ENCODE measurements at places on chromosomes 3 and 15.

GRCh38 chr3:107690522-107691138 lies 167.9 kb downstream of the BBX start:
- peak; percentile 50 for DNase-seq

GRCh38 chr3:77467702-77468625 lies 428.1 kb downstream of the ROBO2 start:
- no peak for DNase-seq

GRCh38 chr3:51982838-51983577 lies at the start of gene ACY1:
Gene ACY1, plus strand, starts transcription at chr3:51983535. Its CDS starts 530 bp downstream, at chr3:51984065.
- DNase-seq = peak; percentile 58

- DNase-seq = no peak
Observed at GRCh38 chr15:39078026-39078425, 502.9 kb upstream of the THBS1 start.

DNA sequence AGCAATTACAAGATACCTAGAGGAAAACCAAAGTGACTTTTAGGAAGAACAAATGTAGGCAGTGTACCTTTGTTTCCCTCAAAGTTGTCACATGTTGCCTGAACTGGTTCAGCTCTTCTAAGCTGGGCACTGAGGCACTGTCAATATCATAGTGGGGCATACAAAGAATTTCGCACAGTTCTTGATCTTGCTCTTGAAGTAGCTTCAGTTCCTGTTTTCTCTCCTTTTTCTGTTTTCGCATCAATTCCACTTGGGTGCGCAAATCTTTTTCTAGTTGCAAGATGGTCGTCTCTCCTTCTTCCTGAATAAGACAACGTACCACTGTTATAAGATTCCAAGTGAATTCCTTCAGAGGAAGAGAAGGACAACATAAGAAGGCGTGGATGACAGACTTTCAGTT lies 12.7 kb downstream of the PRC1 start:
- DNase-seq = no peak

- DNase-seq = no peak
Observed at GRCh38 chr15:48366584-48367312, 35.5 kb downstream of the DUT start.

DNA sequence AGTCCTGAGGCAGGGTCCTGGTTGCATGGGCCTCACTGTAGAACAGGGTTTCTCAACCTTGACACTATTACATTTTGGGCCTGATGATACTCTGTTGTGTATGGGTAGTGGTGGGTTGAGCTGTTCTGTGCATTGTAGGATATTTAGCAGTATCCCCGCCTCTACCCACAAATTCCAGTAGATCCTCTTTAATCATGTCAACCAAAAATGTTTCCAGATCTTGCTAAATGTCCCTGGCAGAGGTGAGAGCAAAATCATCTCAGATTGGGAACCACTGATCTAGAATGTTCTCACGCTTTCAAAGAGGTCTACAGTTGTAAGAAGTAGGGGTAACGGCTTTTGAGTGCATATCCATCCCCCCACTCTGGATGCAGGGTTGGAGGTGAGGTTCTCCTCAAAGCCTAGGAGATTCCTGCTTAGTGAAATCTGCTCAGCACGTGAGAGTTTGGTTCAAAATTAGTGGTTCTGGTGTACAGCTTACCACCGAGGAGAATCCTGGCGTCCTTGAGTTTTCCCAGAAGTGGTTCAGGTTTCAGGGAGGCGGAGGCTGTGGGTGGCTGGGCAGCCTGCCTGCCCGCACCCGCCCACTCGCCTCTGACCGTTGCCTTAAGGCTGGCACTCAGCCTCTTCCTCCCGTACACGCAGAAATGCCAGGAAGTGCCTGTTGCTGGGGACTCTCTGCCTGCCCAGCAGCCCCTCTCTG lies 5.3 kb downstream of the ACVR2B start:
- DNase-seq = no peak

DNA sequence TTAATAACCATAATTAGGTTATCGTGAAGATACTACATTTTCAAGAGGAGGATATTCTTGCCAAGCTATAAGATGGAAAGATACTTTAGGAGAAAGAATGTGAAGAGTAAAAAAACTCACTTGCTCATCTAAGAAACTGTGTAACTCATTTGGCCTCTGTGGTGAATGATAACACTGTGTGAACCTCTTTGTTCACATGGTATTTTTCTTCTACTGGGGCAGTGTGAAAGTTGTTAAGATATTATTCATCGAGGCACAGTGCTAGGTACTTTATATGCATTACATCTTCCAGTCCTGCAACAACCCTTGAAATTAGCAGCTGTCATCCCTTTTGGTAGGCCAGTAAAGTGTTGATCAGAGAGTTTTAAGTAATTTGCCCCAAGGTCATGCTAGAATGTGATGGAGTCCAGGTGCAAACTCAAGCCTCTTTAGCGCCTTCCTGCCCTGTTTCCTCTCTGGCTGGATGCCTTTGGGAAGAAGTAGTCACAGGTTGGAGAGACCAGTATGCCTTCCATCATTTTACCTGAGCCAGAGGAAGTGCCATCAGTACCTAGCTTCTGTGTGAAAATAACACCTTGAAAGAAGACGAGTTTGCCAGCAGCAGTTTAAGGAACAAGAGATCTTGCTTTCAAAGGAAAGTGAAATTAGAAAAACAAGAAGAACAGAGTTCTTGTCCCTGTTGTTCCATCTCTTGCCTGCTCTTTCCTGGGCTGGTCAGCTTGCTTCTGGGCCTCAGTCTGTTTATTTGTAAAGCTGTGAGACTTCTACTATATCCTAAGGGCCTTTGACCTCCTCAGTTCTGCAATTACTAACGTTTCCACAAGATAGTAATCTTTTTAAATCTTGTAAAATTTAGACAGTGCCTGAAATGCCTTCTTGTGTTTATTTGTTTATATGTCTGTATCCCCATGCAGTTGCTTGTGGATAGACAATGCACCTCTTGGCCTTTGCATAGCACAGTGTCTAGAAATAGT lies 179.3 kb downstream of the FNDC3B start:
- DNase-seq = no peak

- DNase-seq = no peak
Observed at GRCh38 chr3:27146786-27147185, 222.4 kb downstream of the NEK10 start.

DNA sequence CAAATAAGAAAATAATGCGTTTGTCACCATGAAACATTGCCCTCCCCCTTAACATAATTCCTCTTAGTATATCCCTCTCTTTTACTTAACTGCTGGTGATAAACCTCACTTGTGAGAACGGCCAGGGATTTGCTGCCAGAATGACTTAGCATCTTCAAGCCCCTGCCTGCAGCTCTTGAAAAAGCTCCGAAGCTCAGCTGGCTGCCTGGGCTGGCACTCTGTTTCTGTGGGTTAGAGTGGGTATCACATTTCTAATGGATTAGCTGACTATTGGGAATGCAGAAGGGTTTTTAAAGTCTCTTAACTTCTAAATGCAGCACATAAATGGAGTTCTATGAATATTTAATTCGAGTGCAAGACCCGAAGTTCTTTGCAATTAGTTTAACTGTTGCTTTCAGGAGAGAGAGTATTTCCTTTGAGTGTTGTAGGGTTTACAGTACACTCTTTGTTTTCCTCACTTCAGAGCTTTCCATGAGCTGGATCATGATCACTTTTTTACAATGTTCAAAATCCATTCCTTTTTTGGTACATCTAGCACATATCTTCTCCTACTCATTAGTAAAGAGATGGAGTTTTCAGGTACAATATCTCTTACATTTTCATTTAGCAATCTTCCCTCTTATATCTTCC lies 124.7 kb upstream of the RBMS3 start:
- DNase-seq = peak; percentile 98

GRCh38 chr15:95325763-95326404 lies 1004.6 kb upstream of the NR2F2 start:
- no peak for DNase-seq

GRCh38 chr3:128459461-128459820 lies 7.2 kb downstream of the DNAJB8 start:
- DNase-seq = no peak

GRCh38 chr3:133570937-133571320 lies 2.6 kb upstream of the CDV3 start:
- no peak for DNase-seq

DNA sequence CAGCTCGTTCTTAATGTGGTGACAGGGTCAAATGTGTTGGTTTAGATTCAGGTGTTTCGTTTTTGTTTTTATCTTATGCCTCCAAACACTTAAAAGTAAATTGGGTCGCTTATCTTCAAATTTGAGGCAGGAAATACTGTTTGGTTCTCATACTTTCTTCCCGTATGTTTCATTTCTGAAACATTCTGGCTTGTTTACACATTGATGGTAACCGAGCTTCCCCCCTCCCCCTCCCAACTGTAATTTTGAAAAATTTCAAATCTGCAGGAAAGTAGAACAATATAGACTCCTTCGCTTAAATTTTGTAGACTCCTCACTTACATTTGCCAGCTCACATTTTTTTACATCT lies 64.9 kb downstream of the CMTM8 start:
- no peak for DNase-seq

DNA sequence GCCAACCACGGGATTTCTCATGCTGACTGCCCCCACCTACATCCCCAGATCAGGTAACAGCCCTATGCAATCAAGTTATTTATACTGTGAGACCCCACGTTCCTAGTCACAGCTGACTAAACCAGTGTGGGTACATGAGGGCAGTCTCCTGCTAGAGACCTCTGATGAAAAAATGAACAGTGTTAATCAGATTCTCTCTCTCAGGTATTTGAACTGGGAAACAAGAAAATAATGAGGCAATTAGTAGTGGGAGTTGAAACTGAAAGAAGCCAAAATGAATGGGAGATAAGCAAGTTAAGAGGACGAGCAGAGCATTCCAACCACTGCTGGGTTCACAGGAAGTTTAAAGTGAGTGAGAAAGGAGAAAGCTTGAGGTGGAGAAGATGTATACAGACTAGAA lies 98.5 kb upstream of the MYO5C start:
- DNase-seq = no peak

DNA sequence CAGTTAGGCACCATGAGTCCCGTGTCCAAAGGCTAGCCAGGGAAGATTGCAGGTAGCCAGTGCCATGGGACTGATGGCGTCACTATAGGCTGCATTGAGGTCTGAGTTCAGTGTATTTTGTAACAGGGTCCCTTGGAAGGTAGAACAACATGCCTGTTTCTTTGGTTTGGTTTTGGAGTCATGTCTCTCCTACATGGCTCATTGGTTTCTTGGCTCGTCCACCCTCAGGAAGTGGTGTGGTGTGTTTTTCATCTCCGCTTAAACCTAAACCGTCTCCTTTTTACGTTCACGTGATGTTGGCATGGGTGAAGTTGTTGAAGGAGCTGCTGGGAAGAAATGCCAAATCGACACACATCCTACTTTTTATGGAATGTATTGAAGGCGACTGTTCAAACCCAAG lies 71.6 kb downstream of the FLNB start:
- DNase-seq = no peak

- DNase-seq = no peak
Observed at GRCh38 chr3:49666592-49666991, 7.6 kb upstream of the APEH start.

- DNase-seq = no peak
Observed at GRCh38 chr3:174186377-174186989, 672.7 kb upstream of the NAALADL2 start.

GRCh38 chr15:71128939-71129562 lies 13.8 kb downstream of the THSD4 start:
- DNase-seq = no peak

- DNase-seq = no peak
Observed at GRCh38 chr3:40098261-40098759, 211.2 kb upstream of the EIF1B start.

- no peak for DNase-seq
Observed at GRCh38 chr15:57570994-57571393, 20.7 kb upstream of the MYZAP start.

GRCh38 chr3:197466586-197467399 lies 89.0 kb downstream of the BDH1 start:
- peak; percentile 70 for DNase-seq

DNA sequence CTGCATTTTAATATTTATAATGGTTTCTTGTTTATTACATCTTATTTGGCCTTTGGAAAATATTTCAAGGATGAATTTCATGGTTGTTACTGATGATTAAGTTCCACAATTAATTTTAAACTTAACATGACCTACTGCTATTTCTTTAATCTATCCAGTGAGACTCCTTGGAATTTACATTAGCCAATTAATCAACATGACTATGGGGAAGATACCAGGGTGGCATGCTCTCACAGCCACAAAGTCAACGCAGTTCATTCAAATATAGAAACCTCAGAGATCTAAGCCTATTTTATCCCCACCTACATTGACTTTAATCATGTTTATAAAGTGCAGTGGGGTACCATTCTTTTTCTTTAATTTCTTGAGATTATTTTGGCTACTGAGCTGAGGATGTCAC lies 43.6 kb upstream of the PDZRN3 start:
- no peak for DNase-seq

DNA sequence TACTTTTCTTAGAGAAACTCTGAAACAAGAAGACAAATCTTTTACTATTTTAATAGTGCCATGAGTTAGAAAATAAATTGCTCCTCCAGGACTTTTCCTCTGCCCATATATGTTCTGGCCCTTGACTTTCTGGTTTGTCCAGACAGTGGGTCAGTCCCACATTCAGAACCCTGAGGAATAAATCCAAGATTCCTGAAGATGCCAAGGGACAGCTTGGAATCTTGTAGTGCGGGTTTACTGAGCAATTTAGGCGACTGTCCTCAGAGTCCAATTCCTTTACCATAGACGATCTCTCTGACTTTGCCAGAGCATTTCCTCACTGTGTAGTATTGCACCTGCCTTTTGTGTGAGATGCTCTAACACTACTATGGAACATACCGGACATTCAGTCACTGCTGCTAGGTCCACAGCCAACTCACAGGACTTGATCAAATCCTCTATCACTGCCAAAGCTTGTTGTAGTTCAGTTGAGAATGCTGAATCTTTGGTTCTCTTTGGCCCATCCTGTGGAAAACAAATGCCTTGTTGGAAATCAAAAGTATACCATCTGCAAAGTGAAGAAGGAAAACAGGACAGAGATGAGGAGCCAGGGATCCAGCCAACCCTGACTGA lies 37.4 kb upstream of the B3GNT5 start:
- no peak for DNase-seq

- DNase-seq = no peak
Observed at GRCh38 chr15:39365873-39366272, 215.0 kb upstream of the THBS1 start.

- DNase-seq = peak; percentile 85
Observed at GRCh38 chr15:73318463-73319351, 50.1 kb downstream of the HCN4 start.

DNA sequence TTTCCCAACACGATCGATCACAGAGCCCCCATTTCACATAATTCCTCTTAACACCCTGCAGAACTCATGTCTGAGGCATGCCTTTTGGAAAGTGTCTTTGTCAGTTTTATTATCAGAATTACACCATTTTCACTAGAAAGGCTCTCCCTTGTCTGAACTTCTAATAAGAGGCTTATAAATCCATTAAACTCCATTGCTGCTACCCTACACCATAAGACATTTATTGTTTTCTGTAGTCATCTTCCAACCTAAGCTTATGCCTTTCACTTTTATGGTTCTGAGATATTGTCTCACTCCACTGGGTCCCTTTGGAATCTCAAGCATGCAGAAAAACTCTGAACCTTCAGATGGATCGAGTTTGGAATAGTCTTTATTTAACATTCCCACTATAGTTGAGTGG lies 50.2 kb upstream of the TPM1 start:
- DNase-seq = no peak

GRCh38 chr3:53617893-53618523 lies 123.6 kb downstream of the CACNA1D start:
- DNase-seq = no peak

GRCh38 chr3:136485777-136486176 lies 235.6 kb downstream of the PCCB start:
- no peak for DNase-seq
